Stimulated activated CD8-positive, alpha-beta memory T cell treated with anti-CD3 and anti-CD28 coated beads, Interleukin-15, amount 100 ng/mL, for 24 hours (primary cell): ENCODE measurements at places on chromosomes 4 and X.

GRCh38 chrX:115402299-115402698 is 112.8 kb downstream of the LUZP4 start:
- DNase-seq = no peak

DNA sequence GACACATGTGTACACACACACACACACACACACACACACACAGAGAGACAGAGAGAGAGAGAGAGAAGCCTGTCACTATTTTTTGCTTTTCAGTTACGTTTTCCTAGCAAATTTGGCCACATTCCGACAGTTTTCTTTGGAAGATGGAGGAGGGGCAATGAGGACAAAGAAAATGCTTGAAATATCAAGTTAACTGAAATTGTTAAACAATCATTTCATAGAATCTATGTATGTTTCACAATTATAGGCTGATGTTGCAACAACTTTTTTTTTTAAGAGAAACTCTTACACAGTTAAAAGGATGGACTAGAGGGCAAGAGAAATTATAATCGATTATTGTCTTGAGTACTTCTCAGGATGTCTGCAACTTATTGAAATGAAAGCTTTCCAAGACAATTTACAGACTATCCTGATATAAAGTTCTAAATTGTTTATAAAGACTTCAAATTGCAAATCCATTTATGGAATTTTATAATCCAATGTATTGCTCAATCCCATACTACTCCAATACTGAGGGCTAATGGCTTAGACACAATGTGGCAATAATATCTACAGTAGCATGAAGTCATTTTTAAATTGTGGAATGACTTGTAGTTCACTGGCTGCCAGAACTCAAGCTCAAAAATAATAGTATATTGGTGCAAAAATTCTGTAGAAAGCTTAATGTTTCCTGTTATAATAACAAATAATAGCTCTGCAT is 647.0 kb upstream of the PCDH7 start:
- no peak for DNase-seq

DNA sequence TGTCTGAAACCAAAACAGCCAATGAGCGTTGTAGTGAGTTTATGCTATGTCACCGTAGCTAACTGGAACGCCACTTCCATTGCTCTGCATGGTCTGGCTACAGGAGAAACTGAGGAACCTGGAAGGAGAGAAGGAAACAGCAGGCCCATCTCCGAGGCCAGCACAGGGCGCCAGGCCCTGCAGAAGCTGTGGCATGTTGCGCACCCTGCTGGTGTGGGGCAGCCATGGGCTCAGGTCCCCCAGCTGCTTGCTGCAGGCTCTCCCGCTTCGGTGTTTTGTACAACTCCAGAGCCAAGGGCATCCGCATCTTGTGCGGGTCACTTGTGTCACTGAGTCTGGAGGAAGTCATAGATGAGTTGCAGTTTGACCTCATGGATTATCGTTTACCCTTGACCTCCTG is 89.2 kb downstream of the AFAP1 start:
- no peak for DNase-seq

- no peak for DNase-seq
Observed at GRCh38 chrX:110167952-110168451, 149.9 kb downstream of the AMMECR1 start.

DNA sequence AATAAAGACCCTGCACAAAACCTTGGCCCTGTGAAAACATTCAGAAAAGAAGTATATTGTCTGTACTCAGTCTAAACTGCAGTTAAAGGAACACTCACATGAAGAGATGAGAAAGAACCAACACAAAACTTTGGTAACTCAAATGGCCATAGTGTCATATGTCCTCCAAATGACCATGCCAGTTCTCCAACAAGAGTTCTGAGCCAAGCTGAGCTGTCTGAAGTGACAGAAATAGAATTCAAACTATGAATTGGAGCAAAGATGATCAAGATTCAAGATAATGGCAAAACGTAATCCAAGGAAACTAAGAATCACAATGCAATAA is 739.3 kb upstream of the NDST4 start:
- no peak for DNase-seq

GRCh38 chrX:153441296-153441695 is 4.6 kb downstream of the TREX2 start:
- DNase-seq = no peak

DNA sequence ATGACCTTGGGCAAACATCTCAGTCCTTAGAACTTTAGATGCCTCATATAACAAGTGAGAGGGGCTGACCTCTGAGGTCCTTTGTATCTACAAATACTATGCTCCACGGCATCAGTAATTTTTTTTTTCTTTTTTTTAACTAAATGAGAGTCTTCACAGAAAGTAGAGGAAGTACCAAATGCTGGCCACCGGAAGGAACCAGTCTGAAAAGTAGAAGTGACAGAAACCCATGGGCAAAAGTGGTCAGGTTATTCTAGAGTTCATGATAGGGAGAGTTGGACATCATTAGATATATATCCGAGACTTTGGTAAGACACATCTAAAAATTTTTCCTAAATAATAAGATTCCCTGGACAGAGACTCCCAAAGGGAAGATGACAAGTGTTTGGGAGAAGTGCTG is 53.7 kb downstream of the COQ2 start:
- no peak for DNase-seq

DNA sequence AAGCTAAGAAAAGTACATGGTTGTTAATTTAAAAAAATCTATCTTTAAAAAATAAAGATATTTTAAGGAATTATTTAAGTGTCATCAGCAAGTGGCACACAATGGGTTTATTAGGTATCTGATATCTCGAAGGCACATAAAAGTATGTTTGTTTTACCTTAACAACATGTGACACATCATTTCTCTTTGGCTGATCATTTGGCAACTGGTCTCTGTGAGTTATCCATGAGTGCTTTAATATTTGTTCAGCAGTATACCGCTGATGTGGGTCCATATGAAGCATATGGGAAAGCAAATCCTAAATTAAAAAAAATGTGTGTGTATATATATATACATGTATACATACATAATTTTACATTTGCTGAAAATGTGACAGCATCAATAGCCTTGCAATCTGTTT is 123.2 kb downstream of the RPS6KA6 start:
- no peak for DNase-seq

- DNase-seq = no peak
Observed at GRCh38 chrX:78540171-78540570, 119.0 kb downstream of the RTL3 start.
